ENCODE measurements at places on chromosomes 3 and 15.

DNA sequence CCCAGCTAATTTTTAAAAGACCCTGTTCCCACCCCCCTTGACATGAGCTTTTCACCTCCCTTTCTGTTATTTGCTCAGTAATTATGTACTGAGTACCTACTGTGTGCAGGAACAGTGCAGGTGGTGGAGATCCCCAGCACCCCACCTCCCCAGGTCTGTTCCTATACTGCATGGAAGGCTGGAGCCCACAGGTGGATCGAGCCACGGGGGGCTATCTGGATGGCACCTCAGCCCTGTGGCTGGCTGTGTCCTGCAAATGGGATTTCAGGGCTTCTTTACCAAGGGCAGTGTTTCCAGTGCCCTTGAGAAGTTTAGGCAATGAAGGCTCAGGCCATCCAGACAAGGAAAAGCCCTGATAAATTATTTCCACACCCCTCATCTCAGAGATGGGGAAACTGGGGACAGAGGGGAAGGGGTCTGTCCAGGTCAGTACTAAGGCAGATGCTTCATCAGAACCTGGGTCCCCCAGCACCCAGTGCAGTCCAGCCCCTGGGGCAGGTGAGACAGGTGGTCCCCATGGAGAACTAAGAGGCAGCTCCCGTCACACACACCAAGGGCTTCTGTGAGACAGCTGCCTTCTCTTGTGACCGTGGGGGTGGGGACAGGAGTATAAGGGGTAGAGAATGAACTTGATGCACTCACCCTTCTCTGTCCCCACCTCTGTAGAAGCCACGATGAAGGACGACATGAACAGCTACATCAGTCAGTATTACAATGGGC lies 109.6 kb downstream of the ETFA start:
- DNase-seq: peak; percentile 5

DNA sequence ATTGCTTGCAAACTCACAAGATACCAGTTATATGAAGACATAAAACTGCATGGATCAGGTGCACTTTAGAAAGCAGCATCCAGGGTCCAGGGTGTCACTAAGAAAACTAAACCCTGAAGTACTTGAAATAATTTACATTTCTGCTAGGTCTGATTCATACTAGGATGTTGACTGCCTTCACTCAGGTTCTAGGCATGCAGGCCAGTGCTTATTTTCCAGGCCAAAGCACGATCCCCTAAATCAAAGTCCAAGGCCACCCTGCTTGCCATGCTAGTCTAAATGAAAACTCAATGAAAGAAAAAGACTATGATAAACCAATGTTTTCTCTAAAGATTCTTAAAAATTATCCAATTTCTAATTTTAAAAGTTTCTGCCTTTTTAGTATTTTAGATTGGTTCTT lies 49.4 kb downstream of the GREM1 start:
- no peak for DNase-seq

DNA sequence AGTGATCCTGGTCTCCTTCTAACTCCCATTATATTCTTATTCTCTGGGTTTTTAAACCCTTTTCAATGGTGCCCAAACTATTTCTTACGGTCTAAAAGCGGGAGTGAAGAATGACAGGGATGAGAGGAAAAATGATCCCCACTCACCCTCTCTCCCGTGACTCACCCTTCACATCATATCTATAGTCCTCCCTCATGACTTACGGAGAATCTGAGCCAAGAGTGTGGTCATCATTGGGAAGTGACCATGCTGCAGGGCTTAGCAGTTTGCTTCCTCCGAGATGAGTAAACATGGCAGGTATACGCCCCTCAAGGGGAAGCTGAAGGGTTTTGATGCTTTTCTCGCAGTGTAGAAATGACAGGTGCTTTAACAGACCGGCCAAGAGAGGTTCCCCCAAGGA lies 274.0 kb downstream of the RYR3 start:
- DNase-seq: no peak

DNA sequence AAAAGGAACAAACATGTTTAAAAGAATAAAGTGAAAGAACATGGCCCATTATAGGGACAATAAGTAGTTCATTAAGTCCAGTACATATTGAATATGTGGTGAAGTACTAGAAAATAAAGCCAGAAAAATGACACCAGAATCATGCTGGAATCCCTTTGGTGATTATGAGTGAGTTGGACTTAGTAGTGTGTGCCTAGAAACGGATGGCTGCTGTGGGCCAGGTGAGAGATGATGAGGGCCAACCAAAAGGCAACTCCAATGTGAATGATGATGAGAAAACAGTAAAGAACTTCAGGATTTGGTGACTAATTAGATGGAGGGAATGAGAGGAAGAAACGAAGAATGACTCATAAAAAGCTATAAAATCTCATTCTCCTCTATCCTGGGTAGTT lies 3.3 kb downstream of the CRYGS start:
- no peak for DNase-seq

DNA sequence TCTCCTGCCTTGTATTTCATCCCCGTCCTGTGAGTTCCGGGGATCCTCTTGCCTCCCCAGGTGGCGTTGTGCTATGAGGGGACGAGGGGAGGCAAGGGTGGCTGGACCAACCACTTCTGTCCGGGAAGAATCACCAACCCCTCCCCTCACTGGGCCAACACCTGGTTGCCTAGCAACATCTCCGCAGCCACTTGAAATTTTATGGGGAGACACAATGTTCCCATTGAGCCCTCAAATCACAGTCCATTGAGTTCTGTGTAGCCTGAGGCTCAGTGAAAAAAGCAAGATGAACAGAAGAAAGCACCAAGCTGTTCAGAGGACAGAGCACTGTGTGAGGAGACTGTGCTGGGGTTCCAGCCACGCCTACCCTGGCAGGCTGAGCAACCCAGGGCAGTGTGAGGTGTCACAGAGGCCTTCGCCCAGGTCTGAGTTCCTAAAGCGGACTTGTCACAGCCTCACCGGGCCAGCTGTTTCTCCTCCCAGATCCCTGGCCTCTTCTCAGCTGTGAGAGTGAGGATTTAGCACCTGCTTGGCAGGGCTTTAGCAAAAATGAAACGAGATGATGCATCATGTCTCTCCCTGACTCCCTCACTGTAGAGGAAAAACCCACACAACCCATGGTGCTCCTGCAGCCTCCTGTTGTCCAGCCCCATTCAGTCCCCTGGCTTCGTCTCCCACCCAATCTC lies 76.8 kb downstream of the ATP2B2 start:
- DNase-seq: no peak

GRCh38 chr3:72100601-72101187 lies 315.7 kb upstream of the PROK2 start:
- peak; percentile 94 for DNase-seq

- no peak for DNase-seq
Observed at GRCh38 chr15:95405447-95405846, 925.1 kb upstream of the NR2F2 start.

GRCh38 chr3:153652076-153652475 lies 469.1 kb upstream of the ARHGEF26 start:
- no peak for DNase-seq

DNA sequence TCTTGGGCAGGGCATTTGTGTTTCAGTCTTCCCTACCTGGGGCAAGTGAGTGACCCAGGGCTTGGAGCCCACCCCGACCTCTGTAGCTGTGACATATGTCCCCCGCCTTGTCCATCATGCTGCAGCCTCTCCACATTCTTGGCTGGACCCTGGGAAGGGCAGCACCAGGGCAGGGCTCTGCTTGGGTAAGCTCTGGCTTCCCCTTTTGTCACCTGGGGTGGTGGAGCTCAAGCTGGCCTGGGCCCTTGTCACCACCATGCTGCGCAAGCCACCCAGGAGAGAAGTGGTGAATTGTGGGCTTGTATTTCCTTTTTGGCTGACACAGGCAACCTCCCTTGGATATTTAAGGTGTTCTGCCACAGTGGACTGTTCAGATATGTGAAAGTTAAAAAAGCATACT lies 29.3 kb downstream of the SPSB4 start:
- no peak for DNase-seq

DNA sequence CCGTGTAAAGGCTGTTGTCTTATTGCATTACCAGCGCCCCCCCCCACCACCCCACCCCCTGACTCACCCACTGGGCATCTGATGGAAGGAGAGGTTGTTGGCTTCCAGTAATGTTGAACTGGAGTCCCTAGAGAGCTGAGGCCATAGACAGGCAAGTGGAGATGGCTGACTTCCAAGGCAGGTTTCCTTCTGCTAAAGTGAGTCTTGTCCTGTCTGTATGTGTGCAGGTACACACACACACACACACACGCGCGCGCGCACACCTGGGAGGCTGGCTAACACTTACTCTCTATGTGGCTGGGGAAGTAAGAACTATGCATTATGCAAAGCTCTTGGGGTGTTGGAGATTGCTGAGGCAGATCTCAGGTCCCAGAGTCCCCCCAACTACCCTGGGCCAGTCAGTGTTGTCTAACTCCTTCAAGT lies 1.6 kb upstream of the KY start:
- DNase-seq: no peak

- no peak for DNase-seq
Observed at GRCh38 chr15:32879980-32880379, 162.2 kb downstream of the GREM1 start.

- no peak for DNase-seq
Observed at GRCh38 chr3:195556390-195556789, 13.3 kb upstream of the PPP1R2 start.

GRCh38 chr3:6825524-6825923 lies 35.4 kb upstream of the GRM7 start:
- DNase-seq: no peak

- DNase-seq: no peak
Observed at GRCh38 chr3:34109021-34109420, 310.6 kb downstream of the PDCD6IP start.

- no peak for DNase-seq
Observed at GRCh38 chr3:156149876-156150275, 29.5 kb downstream of the KCNAB1 start.

DNA sequence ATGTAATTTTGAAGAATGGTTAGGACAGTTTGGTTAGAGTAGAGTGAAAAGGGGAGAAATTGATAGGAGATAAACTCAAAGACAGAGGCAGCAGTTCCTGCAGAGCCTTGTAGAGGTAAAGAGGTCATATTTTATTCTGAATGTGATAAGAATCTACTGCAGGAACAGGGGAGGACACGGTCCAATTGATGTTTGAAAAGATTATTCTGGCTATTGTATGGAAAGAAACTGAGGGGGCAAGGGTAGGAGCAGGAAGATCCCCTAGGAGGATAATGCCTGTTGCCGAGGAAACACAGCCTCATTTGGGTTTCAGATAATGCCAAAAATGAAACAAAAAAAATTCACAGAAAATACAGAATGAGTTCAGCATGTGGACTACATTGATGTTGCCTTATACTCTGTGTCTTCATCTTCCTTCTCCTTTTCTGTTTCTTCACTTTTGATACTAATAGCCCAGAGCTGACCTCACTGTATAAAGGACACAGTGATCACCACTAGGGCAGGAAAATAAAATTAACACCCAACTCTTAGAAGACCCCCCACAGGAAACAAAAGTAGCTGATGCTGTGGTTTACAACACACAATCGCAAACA lies 454.6 kb upstream of the UBE2E2 start:
- DNase-seq: no peak

GRCh38 chr3:58899953-58900298 lies 149.9 kb downstream of the CFAP20DC start:
- no peak for DNase-seq

GRCh38 chr3:66717806-66718205 lies 217.0 kb upstream of the LRIG1 start:
- no peak for DNase-seq

GRCh38 chr3:194301730-194302129 lies 49.4 kb downstream of the CPN2 start:
- no peak for DNase-seq

DNA sequence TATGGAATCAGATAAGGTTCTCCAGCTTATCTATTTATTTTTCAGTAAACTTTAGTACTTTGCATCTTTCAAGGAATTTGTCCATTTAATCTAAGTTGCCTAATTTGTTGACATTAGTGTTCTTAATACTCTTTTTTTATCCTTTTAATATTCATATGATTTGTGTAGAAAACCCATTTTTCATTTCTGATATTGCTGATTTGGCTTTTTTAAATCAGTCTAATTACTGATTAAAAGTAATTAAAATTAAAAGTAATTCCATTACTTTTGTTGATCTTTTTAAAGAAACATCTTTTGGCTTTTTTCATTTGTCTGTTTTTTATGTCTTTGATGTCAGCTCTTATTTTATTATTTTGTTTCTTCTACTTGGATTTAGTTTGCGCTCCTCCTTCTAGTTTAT lies 101.2 kb downstream of the CGGBP1 start:
- no peak for DNase-seq

DNA sequence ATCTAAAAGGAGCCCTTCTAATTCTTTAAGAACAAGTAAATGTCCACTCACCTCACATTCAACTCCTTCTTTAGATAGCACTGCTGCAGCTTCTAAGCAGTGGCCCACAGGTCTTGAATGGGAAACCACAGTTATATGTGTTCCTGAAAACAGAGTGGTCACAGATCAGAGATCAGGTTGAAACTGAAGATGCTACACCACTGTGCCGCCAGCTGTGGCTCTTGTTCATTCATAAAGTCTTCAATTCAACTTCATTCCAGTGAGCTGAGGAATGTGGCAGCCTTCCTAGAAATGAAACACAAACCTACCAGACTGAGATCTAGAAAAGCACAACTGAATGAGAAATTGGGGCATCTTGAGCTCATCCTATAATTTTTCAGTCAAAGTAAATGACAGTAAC lies 4.0 kb downstream of the PDHB start:
- DNase-seq: no peak
